ENCODE measurements at places on chromosomes 13 and 19.

GRCh38 chr13:53507741-53508140 lies 479.1 kb downstream of the OLFM4 start:
- DNase-seq = no peak

GRCh38 chr13:114096031-114096485 lies 36.4 kb downstream of the RASA3 start:
- no peak for DNase-seq

DNA sequence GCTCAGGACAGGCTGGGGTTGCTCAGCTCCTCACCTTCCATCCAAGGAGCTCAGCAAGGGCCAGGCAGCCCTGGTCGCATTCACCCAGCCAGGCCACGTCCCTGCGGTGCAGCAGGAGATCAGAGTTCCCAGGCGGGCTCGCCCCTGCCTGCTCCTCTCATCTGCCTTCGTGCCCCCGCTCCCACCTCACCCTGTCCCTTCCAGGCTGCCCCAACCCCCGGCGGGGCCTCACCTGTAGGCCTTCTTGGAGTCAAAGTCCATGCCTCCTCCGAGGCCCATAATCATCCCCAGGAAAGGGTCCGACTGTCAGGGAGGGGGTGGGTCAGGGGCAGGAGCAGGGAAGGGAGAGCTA lies 1.3 kb upstream of the RINL start:
- DNase-seq = no peak

DNA sequence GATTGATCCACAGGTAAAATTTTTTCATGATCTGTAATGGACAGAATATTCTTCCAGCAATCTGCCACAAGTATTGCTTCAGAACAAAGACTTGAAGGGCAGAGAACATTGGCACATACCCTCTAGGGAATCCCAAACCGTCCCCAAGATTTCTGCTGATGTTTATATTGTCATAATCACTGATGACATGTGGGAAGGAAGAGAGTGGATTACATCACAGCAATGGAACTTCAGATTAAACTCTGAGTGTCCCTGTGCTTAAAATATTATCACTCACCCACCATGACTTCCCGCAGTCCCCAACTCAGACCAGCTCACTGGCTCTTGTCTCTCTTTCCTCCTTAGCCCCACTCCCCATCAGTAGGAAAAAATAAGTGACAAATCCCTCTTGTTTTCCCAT lies 8.5 kb upstream of the TPT1 start:
- no peak for DNase-seq

DNA sequence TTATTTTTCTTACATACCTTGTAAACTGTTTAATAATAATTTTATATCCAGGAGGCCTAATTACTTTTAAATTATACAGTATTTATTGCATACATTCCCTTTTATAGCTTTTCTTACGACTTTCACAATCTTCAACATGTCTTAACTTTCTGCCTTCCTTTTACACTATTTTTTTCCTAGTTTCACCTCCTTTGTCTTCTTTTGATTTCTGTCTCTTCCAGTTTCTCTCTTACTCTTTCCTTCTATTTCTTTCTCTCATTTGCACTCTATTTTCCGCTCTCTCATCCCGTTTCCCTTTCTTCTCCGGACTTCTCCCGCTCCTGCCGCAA lies 11.5 kb downstream of the ZNF552 start:
- DNase-seq = no peak

- no peak for DNase-seq
Observed at GRCh38 chr19:10998666-10999065, 37.8 kb downstream of the SMARCA4 start.

Measured in activated CD4-positive, CD25-positive, alpha-beta regulatory T cell (primary cell).